Activated gamma-delta T cell treated with Interleukin-2 at 50 U/mL for 16 hours (primary cell): ENCODE measurements at places on chromosomes 4 and X.

DNA sequence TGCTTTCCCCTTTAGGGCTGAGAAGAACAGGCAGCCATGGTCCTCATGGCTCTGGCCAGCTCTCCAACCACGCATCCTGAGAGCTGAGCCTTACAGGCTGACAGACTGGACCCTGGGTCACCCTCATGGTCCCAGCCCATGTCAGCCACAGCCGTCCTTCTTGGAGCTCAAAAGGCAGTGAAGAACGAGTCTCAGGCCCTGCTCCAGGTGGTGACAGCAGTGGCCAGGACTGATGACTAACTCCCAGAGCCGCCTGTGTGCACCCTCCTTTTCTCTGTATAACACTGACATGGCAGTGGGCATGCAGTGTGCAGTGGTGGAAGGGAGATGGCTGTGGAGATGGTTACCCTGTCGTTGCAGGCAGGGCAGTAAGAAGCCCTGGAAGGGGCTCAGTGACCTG lies 10.3 kb upstream of the DUSP9 start:
- no peak for DNase-seq

DNA sequence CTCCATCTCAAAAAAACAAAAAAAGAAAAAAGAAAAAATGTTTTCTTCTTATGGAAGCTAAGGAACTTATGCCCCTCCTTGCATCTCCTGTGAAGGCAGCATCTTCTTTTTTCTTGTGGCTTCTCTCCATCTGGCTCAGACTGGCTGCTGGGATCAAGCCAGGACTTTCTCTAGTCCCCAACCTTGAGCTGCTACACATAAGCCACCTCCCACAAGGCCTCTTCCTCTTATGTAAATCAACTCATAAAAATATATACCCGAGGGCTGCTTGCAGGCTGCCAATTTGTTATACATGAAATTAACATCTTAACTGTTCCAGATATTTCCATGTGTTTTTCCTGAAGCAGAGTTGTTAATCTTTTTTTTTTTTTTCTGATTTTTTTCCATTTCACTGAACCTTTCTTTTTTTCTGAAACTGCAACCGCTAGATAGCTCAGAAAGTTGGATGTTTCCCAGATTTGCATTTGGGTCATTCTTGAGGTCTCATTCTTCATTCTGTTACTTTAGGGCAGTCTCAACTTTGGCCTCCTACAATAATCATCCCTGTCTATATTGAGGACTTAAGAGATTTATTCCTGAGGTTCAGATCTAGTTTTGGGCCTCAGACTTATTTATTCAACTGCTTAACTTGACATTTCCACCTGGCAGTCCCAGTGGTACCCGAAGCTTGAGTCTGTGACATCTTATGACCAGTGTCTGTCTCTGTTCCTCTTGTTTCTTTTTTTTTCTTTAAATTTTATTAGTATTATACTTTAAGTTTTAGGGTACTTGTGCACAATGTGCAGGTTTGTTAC lies 10.3 kb downstream of the SNX25 start:
- no peak for DNase-seq

DNA sequence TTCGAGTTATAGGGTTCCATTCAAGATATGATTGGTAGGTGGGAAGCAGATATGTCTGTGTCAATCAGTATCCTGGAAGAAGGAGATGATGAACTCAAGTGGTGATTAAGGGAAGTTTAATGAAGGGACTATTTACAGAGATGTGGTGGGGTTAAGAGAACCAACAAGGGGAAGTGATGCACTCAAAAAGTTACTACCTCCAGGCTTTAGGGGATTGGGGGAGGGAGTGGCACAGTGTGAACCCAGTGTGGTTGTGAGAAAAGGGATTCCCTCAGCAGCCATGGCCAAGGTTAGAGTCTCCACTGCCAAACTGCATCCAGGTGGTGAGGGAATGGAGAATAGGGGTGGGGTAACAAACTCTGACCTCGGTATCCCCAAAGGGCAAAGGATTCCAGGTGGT lies 27.9 kb downstream of the PKD2 start:
- no peak for DNase-seq

- no peak for DNase-seq
These were observed 17.6 kb downstream of the PIR start for GRCh38 chrX:15475486-15475885.

DNA sequence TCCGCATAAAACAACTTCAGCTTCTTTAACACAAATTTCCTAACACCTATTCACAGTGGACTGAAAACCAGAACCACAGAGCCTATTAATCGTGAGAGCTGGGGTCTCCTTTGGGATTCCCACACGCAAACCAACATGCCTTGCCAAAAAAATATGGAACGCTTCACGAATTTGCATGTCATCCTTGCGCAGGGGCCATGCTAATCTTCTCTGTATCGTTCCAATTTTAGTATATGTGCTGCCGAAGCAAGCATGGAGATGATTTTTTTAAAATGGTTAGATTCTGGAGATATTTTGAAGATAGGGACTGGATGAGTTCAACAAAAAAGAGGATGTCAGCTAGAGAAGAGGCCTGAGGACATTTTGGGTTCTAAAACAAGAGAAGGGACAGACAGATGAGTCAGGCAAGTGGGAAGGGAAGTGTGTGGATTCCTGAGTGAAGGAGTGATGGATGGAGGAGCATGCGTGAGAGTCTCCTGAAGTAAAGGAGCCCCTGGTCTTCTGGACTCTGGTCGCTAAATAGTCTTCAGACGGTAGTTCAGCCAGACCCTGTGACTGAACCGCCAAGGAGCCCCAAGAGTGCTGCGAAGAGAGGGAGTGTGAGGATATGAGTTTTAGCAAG lies 9.5 kb upstream of the GATA1 start:
- DNase-seq = no peak

GRCh38 chr4:114311787-114312186 lies 286.8 kb upstream of the UGT8 start:
- no peak for DNase-seq

GRCh38 chr4:76059750-76060149 lies 14.8 kb upstream of the ART3 start:
- DNase-seq = no peak

GRCh38 chr4:56147371-56147770 lies 198.6 kb downstream of the CEP135 start:
- no peak for DNase-seq

GRCh38 chrX:24055043-24055356 lies 244 bp downstream of the EIF2S3 start:
- DNase-seq = no peak

GRCh38 chr4:26867914-26868684 lies 7.5 kb downstream of the STIM2 start:
- no peak for DNase-seq

- DNase-seq = no peak
These were observed 17.7 kb upstream of the ELOVL6 start for GRCh38 chr4:110216129-110216528.

- DNase-seq = no peak
These were observed 25.0 kb downstream of the NLGN4X start for GRCh38 chrX:6203462-6204215.

DNA sequence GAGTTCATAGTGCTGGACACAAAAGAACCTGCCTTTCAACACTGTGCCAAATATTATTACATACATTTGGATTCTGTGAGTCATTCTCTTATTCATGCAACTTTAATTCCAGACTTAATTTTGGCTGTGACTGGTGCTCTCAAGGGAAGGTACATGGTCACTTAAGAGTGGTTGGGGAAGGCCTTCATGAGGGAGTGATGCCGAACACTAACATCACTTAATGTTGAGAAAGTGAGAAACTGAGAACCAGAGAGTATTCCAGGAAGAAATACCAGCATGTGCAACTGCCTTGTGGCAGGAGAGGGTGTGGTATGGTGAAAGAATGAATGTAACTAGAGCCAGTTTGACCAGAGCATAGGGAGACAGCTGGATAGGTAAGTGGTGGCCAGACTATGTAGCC lies 41.5 kb upstream of the FHDC1 start:
- no peak for DNase-seq

DNA sequence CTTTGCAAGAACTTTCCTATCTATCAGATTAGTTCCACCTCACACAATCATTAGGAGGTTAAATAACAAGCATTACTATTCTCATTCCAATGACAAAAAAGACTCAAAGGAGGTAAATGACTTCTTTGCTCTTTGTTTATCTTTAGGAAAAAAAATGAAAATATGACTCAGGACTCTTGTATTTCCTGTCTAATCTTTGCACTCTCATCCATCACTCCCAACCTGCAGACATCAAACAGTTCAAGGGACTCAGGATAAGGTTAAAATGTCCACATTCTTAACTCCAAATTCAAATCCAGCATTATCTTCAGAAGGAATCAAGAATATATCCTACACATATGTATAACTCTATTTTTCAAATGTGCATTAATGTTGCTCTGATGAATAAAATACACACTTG lies 139.6 kb downstream of the UNC5C start:
- no peak for DNase-seq

DNA sequence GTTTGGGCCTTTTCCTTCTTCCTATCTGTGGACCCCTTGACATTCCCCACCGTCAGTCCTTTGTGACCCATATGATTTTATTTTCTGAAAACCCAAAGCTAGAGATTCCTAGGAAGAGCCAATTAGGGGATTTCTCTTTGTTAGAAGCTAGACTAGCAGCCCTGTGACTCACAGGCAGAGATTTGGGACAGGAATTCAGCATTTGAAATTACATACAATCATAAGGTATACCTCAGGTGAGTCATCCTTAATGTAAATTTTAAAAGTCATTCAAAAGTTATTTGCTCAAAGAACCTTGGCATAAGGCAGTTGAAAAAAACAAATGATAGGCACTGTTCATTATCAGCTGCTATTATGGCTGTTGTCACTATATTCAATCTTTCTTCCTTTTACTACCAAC lies 40.6 kb downstream of the USP26 start:
- no peak for DNase-seq

- no peak for DNase-seq
These were observed 14.0 kb upstream of the SHROOM4 start for GRCh38 chrX:50827996-50828395.

DNA sequence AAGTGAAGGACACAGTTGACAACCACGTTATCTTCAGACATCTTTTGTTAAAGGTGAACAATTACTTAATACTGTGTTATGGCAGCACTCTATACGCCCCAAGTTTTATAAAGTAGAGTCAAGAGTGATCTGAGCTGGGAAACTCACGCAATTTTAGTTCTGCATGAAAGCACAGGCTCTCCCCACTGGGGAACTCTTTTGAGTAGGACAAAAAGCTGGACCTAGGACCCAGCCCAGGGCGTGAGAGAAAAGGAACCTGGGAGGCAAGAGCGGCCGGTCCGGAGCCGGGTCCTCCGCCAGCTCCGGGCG lies 152.6 kb upstream of the SLC4A4 start:
- no peak for DNase-seq

DNA sequence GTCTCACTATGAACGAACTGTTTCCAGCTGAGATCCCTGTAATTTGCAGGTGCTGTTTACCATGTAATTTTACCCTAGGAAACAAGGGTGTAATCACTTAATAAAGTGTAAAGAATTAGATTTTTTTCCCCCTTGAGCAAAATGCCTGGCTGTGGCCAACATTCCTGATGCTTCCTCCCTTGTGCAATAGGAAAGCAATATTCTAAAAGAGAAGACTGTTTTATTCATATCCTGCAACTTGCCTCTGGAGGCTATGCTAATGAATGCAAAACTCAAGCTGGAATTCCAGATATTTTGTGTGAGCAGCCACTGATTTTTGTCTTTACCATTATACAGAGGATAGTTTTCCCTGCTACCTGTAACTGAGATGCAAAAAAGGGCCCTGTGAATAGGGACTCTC lies 98.0 kb downstream of the AWAT2 start:
- DNase-seq = no peak

- no peak for DNase-seq
These were observed 170.1 kb downstream of the WDFY3 start for GRCh38 chr4:84796394-84796793.

DNA sequence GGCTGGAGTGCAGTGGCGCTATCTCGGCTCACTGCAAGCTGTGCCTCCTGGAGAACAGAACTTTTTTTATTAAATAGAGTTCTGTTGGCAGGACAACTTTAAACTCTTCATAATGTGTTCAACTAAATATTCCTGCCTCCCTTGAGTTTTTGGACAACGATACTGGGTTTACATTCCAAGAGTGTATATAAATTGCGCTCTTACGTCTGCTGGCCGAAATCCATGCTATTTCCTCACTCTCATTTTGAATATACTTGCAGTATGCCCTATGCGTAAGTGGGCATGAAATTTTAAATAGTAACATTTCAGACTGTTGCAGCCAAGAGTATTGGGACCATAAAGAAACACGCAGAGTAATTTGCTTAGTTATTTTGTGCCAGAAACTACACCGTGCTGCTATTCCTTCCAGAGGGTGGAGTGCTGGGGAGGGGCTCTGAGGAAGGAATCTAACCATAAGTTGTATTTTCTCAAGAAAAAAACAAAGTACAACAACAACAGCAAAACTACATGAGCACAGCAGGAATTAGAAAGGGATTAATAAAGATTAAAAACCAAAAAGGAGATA lies 480.0 kb downstream of the NLGN4X start:
- no peak for DNase-seq

DNA sequence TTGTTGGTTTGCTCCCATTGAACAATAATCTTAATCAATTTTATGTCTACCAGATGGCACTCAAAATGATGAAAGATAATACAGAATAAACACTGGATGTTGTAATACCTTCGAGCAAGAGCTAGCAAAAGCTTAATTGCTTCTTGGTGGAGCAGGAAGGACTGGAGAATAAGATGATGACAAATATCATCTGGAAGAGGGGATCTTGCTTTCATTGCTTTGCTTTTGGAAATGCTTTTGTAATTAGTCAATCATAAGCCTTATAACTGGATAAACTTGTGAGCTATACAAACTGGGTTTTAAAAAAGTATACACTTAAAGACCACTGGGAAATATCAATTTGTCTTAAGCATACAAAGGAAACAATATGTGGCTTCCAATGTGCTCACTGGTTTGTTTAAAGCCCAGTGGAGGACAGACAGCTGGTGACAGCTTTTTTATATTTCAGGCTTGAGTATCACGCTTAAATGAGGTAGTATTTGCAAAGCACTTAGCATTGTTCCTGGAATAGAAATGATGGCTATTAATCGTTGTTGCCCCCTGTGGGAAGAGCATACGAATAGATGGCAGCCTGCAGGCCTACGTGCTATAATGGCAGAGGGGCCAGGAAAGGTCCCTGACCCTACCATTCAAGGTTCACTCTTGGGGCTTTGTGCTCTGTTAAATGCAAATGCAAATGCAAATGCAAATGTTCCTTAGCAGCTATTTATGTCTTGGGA lies 61.2 kb downstream of the TMEM150C start:
- no peak for DNase-seq

DNA sequence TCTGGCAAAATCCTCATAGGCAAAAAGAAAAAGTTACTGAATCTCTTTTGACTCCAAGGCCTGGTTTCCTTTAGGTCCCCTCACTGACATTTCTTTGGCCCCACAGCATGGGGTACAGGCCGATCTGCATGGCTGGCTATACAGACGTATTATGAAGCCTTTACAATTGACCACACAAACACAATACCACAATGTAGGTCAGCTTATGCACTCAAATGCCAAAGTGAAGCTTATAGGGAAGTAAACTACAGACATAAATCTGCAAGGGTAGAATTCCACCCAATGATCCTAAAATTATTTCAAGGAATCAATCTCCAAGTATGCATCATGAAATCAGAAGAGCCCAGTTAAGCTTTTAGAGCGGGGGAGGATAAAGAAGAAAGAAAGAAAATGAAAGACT lies 20.7 kb downstream of the STX18 start:
- no peak for DNase-seq

- no peak for DNase-seq
These were observed 308.4 kb upstream of the DIAPH2 start for GRCh38 chrX:96376266-96376665.
